ENCODE measurements at places on chromosomes 5 and 9.

GRCh38 chr5:71825992-71826391, 106.9 kb downstream of the CARTPT start:
- DNase-seq: no peak

DNA sequence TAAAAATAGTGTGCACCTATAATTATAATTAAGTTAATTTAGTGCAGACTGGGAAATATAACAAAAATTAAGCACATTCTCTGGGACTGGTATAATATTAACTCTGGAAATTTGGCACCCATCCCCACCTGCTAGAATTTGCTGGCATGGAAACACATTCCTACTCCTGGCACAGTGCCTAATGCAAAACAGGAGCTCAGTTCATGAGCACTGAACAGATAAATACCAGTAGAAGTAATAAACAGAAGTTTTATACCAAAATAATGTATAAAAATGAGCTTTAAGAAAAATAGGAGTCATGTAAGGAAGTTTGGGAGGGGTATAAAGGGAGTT, 23.7 kb upstream of the NPR3 start:
- DNase-seq: no peak

DNA sequence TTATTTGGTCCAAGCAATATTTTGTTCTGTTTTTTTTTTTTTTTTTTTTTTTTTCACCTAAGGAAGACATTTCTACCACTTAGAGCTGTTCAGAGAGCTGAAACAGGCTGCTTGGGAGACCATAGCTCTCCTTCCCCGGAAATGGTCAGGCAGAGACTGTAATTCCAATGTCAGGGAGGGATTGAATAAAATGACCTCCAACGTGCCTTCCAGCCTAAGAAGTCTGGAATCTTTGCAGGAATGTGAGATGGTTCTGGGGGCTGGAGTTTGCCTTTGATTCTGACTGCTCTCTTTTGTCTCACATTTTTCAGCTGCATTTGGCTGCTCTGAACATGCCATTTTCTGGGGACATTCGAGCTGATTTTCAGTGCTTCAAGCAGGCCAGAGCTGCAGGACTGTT, 38.3 kb upstream of the TGFBR1 start:
- DNase-seq: no peak

DNA sequence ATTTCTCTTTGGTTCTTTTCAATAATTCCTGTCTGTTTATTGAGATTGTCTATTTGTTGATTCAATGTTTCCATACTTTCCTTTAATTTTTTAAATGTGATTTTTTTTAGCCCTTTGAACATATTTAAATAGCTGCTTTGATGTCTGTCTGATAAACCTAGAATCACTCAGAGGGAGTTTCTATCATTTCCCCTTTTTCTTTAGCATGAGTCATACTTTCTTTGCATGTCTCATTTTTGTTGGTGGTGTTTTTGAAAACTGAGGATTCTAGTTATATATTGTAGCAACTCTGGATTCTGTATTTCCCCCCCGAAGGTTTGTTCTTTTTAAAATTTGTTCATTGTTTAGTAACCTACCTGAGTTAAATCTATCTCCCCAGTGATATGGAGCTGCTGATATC, 24.2 kb upstream of the ZNF618 start:
- no peak for DNase-seq

DNA sequence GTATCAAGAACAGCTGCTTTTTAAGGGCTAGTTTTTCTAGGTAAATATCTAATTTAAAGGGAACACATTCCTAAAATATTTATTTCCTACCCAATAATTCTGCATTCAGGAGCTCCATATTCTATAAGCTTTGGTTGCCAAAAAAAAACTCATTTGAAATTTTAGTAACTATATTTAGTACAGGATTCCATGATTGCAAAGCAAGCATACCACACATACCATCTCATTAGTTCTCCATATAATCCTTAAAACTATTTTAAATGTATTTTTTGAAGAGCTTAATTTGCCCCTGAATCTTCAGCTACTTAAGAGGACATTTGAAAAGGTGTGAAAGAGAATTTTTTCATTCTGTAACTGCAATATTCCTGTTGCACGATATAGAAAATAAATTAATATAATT, 877.0 kb downstream of the NR2F1-AS1 start:
- DNase-seq: no peak

DNA sequence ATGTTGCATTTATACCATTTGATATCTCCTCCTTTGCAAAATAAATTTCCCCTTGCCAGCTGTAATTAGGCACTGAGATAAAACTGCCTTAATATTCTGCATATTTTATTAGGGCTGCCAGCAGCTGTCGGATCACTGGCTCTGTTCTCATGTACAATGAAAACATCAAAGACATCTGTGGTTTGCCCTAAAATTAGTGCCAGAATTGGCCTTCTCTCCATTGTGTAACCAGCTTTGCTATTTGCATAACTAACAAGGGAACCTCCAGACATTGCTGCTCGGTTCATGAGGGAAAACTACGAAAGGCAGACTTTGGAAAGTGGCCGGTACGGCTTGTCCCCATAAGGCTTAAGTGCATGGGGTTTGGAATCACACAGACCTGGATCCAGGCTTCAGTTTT, 45.5 kb upstream of the KIF2A start:
- DNase-seq: no peak

DNA sequence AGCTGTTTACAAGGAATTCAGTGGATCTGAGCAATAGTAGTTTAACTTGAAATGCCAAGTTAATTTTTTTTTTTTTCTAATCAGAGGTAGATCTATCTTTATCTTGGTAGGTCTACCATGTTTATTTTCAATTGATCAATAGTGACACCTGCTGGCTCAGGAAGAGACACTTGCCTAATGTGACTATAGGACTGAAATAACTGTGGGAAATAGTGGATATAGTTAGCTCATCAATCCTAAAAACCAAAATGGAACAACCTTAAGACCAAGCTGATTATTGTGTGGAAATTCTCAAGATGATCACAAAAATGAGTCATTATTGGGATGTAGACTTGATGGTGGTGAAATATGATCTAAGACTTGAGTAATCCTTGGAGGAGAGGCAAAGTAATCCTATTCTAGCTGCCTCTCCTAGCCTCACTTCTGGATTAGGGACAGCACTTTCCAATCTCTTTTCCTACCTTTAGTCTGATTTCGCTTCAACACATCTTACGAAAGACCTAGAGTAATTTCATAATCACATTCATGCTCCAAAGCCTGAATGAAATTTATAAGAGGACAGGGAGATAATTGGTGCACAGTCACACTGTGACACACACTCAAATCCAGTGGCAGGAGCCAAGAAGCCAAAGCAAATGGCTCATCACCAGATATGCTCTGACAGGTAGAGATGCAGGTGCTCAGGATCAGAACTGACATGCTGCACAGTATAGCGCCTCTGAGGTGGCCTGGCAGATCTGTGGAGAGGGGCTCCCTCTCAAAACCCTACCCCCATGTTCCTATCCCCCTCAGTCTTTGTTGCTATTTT, 156.3 kb downstream of the HMHB1 start:
- no peak for DNase-seq

DNA sequence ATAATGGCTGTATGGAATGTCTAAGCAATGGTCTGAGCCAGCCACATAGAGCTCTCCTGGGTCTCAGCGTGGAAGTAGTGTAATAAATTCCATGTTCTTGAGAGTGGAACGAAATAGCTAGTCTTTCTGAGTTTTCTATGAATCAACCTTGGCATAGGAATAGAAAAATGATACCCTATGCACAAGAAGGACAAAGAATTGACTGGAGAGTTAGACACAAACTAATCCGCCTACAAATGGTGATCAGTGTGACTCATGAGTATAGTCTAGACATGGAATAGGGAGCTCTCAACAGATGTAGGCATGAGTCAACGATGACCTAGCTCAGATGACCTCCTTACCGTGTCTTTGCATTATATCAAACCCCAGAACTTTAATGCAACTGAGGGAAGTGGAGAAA, 256.8 kb upstream of the GRIN3A start:
- no peak for DNase-seq

DNA sequence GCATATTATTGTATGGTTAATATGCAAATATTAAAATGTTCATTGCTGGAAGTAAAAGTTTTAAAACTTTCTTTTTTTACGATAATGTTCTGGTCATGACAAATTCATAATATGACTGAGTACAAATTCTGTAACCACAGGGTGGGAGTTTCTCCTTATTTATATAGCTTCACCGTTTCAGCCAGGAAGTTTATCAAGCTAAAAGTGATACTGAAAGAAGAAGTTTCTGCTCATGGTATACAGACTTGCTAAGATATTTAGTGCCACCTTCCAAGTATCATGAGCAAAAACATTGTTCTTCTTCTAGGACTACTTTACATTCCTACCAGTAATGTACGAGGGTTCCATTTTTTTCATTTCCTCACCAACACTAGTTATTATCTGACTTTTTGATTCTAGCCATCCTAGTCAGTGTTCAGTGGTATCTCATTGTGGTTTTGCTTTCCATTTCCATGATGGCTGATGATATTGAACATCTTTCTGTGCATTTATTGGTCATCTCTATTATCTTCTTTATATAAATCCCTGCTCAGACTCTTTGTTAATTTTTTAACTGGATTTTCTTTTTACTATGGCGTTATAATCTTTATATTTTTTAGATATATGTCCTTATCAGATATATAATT, 94.2 kb upstream of the PRRC1 start:
- DNase-seq: no peak

DNA sequence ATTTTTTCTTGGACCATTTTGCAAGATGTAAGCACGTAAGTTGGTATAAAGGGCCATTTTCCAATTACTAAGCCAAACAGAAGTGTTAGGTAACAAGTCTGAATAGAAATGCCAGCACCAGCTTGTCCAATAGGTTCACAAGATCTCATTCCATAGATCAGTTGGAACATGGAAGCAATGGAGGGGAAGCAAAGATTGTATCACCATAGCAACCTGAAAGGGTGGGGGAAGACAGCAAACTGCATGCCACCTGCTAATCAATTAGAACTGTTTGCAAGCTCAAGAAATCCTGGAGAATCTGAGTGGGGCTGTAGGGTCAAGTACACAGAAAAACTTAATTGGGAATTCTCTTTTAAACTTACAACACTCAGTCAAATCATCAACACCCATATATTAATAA, 264.9 kb upstream of the EFNA5 start:
- DNase-seq: no peak

DNA sequence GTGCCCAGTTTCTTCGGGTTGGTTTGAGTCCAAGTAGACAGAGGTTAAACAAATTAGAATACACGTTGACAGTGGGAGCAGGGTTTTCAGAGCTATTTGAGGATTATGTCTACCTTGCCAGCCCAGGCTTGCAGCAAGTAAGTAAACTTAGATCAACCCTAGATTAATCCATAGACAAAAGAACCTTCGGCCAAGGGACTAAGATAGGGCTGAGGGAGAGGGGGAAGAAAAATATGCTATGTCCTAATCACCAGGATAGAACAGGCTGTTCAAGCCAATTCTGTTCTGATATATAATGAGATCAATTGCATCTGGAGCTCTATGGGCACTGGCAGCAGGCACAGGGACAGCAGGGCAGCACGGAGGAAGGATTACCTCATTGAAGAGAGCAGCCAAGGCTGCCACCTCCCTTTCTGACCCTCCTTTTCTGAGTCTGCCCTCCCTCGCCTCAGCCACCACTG, 377.7 kb downstream of the PIK3R1 start:
- no peak for DNase-seq

- DNase-seq: no peak
These were observed 35.8 kb downstream of the SEC61B start for GRCh38 chr9:99257723-99258389.

- DNase-seq: no peak
These were observed 15.0 kb downstream of the ACSL6 start for GRCh38 chr5:131996210-131997025.

- peak; percentile 91 for DNase-seq
These were observed 2.0 kb downstream of the MYO10 start for GRCh38 chr5:16934123-16934522.

DNA sequence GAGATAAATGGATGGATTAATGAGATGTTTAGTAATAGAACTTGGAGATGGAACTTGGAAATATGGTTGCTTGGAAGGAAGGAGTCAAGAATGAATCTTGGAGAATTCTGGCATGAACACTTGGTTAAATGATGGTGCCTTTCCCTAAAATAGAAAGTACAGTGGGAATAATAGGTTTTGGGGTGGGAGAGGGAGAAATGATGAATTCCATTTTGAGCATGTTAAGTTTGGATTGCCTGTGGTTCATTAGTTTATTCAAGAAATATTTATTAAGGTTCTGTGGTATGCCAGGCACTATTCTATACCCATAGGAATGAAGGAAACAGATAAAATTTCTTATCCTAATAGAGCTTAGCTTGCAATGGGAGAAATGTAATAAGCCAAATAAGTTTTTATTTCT, 58.4 kb downstream of the PBX3 start:
- DNase-seq: no peak

GRCh38 chr9:134242706-134243105, 78.3 kb upstream of the RNU6ATAC start:
- DNase-seq: no peak

DNA sequence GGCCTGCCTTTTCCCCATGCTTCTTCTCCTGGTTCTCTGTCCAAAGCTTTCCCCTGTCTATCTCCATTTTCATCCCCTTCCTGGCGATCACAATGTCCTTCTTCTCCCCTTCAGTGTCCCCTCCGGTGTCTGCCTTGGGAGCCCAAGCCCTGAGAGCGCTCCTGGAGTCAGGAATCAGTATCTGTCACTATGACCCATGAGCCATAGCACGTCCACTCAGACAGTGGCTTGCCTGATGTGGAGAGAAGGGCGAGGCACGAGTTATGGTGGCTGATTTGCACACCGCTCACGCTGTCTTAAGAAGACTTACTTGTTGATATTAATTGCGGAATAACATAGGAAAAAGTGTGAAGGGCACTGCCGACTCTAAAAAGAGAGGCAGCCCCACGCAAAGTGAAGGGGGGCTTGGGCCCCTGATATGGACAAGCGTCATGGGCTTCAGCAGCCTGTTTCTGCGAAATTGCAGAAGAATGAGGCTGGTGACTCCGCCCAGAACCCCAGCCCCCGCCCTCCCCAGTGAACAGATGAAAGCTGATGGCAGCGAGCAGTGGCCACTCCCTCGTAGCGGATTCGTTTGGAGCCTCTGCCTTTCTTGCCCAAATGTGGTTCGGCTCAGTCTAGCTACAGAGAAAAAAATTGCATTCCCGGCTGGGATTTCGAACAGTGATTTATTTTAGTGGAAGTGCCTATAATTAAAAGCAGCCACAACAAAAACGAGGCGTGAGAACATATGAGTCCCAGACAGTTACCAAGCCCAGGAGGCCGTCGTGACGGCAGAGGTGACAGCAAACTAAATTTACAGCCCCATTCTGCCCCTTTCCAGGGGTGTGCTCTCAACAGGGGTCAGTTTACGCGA, 149.8 kb downstream of the ICE1 start:
- peak; percentile 25 for DNase-seq

DNA sequence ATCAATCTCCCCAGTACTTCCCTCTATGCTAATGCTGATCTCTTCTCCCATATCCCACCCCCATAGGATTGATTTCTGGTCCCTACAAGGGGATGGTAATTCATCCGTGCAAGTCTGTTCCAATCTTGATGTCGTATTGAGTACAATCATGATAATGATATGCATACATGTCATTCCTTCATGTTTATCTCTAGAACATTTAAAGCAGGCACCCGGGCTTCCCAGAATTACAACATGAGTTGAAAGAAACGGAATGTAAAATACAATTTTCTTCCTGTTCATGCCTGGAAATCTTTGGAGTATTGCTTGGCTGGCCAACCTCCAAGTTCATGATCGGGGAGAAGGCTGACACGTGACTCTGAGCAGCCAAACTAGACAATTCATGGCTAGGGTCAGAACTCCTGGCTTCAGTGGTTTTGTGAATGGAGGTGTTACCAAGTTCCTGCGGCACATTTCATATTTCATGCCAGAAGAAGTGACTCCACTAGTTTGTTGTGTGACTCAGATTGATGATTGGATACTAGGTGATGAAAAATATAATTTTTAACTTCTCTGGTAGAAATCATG, 66.6 kb downstream of the C9orf152 start:
- DNase-seq: no peak
